ENCODE measurements at places on chromosomes 3 and 15. TPM values are rescaled to one million over a fixed set of nuclear protein-coding genes. Genes with fewer than 3 reads are reported as not detected.
A peak's percentile ranks its signal among the peaks of the same experiment; 100 is the strongest.

GRCh38 chr3:143040261-143040879 lies 39.0 kb downstream of the U2SURP start:
- no peak overlapping the region for H3K4me3 ChIP-seq
- DNase-seq: peak; percentile 32
- H3K27me3 ChIP-seq: no peaks in the 10 kb centered on the region
- H3K4me1 ChIP-seq: no peaks in the 10 kb centered on the region
- H3K36me3 ChIP-seq: peaks cover 82% of the 10 kb centered on the region

- no peak overlapping the region for H3K27ac ChIP-seq
- no peaks in the 10 kb centered on the region for H3K27me3 ChIP-seq
- no peak for DNase-seq
- H3K4me1 ChIP-seq: no peaks in the 10 kb centered on the region
- H3K36me3 ChIP-seq: no peaks in the 10 kb centered on the region
Observed at GRCh38 chr3:53729618-53730017, 116.6 kb downstream of the CHDH start.

DNA sequence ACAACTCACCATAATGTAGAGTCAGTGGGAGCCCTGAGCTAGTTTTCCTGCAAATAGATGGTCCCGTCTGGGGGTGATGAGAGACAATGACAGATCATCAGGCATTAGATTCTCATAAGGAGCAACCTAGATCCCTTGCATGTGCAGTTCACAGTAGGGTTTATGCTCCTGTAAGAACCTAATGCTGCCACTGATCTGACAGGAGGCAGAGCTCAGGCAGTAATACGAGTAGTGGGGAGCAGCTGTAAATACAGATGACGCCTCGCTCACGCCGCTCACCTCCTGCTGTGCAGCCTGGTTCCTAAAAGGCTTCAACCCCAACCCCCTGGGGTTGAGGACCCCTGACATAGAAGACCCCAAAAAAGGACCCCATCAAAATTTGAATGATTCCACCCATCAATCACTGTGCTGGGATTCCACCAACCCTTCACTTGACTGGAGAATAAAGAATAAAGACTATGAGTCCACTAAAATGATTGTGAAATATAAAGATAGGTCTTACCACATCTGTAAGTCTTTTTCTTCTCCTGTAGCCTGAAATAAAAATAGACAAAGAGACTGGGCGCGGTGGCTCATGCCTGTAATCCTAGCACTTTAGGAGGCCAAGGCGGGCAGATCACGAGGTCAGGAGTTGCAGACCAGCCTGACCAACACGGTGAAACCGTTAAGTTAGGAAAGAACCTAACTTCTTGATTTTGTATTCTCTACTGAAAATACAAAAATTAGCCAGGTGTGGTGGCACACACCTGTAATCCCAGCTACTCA lies 9.9 kb upstream of the UBL7 start:
- no peak for DNase-seq
- H3K4me1 ChIP-seq: no peaks in the 10 kb centered on the region
- H3K36me3 ChIP-seq: peaks cover 6% of the 10 kb centered on the region
- no peak overlapping the region for H3K4me3 ChIP-seq

GRCh38 chr3:99966662-99967416 lies 147.5 kb downstream of the FILIP1L start:
- H3K36me3 ChIP-seq: no peaks in the 10 kb centered on the region
- no peaks in the 10 kb centered on the region for H3K4me1 ChIP-seq
- no peak overlapping the region for H3K4me3 ChIP-seq
- no peak overlapping the region for H3K27ac ChIP-seq
- no peaks in the 10 kb centered on the region for H3K27me3 ChIP-seq

- peak; percentile 9 for DNase-seq
- no peaks in the 10 kb centered on the region for H3K36me3 ChIP-seq
- no peaks in the 10 kb centered on the region for H3K4me1 ChIP-seq
- H3K4me3 ChIP-seq: no peak overlapping the region
Observed at GRCh38 chr3:181616088-181617070, 95.3 kb upstream of the SOX2 start.

- no peaks in the 10 kb centered on the region for H3K36me3 ChIP-seq
- no peaks in the 10 kb centered on the region for H3K4me1 ChIP-seq
- no peak overlapping the region for H3K27ac ChIP-seq
- H3K4me3 ChIP-seq: no peak overlapping the region
Observed at GRCh38 chr3:148265841-148266240, 431.9 kb upstream of the AGTR1 start.

DNA sequence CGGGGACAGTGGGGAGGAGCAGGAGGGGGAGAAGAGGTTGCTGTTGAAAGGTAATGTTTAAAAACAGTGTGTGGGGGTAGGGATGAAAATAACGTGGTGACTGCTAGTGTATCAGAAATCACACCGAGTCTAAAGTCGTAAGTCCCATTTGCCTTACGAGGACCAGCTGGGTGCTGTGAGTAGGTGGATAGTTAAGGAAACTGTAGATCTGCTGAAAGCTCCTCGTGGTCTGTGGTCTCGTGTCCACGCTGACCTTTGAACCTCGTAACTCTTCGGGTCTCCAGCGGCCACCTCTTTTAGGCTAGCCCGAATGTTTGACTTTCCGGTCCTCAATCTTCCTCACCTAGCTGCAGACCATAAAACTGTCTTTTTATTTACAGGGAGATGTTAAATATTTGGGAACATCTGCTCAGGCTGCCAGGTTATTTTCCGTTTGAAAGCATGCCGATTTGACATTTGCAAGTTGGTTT lies 29.3 kb upstream of the ST3GAL6 start:
- no peaks in the 10 kb centered on the region for H3K36me3 ChIP-seq
- no peaks in the 10 kb centered on the region for H3K4me1 ChIP-seq
- DNase-seq: peak; percentile 10
- H3K27ac ChIP-seq: no peak overlapping the region

- peak; percentile 33 for DNase-seq
- H3K27me3 ChIP-seq: no peaks in the 10 kb centered on the region
- peak overlapping the region; percentile 77 for H3K4me3 ChIP-seq
- peaks cover 75% of the 10 kb centered on the region for H3K36me3 ChIP-seq
- H3K27ac ChIP-seq: peak overlapping the region; percentile 97
Observed at GRCh38 chr15:96334705-96335410, 4.4 kb downstream of the NR2F2 start.

DNA sequence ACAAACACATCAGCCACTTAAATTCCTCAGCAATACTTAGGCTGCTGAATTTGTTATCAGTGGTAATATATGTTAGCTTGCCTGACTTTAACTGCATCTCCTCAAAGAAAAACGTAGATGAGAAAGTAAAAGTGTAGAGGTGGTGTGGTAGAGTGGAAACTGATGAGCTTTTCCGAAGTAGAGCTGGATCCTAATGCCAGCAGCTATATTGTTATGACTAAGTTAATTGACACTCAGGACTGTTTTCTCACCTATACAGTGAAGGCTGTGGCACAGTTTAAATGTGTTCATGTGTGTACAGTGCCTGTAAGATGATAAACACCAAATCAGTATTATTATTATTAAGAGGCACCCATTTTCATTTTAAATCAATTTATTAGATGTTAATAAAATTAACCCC lies 174.9 kb downstream of the TNIK start:
- no peak overlapping the region for H3K4me3 ChIP-seq
- H3K4me1 ChIP-seq: peaks cover 8% of the 10 kb centered on the region
- no peaks in the 10 kb centered on the region for H3K36me3 ChIP-seq
- H3K27me3 ChIP-seq: no peaks in the 10 kb centered on the region
- no peak for DNase-seq
- no peak overlapping the region for H3K27ac ChIP-seq

DNA sequence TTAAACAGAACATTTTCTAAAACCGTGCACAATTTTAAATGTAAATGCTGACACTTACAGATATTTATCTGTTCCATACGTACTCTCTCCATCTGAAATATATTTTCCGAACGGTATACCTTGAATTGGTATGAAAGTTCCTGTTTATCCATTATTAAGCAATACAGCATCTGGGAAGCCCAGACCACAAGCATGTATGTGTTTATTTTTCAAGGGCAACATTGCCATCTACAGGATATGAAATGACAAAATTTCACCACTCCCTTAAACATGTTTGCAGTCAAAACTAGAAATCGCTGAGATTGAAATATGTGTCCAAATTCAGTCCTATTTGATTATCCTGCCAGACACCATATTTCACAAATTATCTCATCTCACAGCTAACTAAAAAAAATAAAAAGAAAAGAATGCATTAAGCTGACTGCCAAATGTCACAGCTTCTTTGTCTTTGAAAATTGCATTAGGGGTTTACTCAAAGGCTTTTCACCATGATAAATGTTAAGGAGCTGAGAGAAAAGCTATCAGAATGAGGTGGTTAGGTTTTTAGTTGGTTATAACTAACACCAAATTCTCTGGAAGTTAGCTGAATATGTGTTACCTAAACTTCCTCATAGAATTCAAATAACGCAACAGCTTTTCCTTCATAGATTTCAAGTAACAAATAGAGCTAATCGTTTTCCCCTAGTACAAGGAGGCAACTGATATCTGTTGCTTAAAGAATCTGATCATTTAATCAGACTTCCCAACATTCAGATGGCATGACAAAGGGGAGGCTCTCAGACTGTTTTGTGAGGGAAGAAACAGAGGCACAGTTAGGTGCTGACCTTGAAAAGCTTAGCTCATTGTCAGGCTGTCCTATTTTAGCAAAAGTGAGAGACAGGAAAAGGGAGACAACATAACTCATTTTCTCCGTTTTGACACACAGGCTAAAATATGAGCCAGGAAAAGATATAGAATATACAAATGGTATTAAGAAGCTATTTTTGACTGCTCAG lies 533.1 kb downstream of the TBL1XR1 start:
- DNase-seq: peak; percentile 79
- peaks cover 17% of the 10 kb centered on the region for H3K4me1 ChIP-seq
- H3K36me3 ChIP-seq: no peaks in the 10 kb centered on the region
- H3K27me3 ChIP-seq: no peaks in the 10 kb centered on the region
- H3K4me3 ChIP-seq: no peak overlapping the region

GRCh38 chr3:32076566-32076965 lies 29.9 kb upstream of the GPD1L start:
- no peaks in the 10 kb centered on the region for H3K36me3 ChIP-seq
- no peak overlapping the region for H3K27ac ChIP-seq
- no peak overlapping the region for H3K4me3 ChIP-seq
- no peaks in the 10 kb centered on the region for H3K27me3 ChIP-seq
- no peaks in the 10 kb centered on the region for H3K4me1 ChIP-seq
- DNase-seq: no peak

GRCh38 chr3:161409069-161409468 lies 37.8 kb upstream of the SPTSSB start:
- peak; percentile 74 for DNase-seq
- no peaks in the 10 kb centered on the region for H3K4me1 ChIP-seq
- no peak overlapping the region for H3K27ac ChIP-seq
- H3K27me3 ChIP-seq: no peaks in the 10 kb centered on the region

- H3K4me3 ChIP-seq: no peak overlapping the region
- no peak for DNase-seq
- no peaks in the 10 kb centered on the region for H3K36me3 ChIP-seq
- no peak overlapping the region for H3K27ac ChIP-seq
- peaks cover 7% of the 10 kb centered on the region for H3K4me1 ChIP-seq
Observed at GRCh38 chr3:181921220-181921619, 209.5 kb downstream of the SOX2 start.

DNA sequence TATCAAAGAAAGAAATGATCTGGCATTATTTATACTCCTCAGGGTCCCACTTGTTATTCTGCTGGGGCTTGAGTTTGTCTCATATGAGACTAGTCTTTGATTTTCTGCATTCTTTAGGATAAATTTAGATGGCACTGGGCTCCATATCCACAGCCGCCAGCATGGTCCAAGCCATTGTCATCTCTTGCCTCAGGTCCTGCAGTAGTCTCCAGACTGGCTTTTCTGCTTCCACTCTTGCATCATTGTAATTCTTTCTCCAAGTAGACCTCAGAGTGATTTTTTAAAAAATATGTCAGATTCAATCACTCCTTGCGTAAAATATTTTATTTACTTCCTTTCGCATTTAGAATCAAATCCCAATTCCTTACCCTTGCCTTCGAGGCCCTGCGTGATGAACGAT lies 50.4 kb upstream of the ST3GAL6 start:
- H3K27me3 ChIP-seq: no peaks in the 10 kb centered on the region
- H3K4me1 ChIP-seq: peaks cover 23% of the 10 kb centered on the region
- DNase-seq: no peak
- H3K36me3 ChIP-seq: no peaks in the 10 kb centered on the region
- no peak overlapping the region for H3K4me3 ChIP-seq

DNA sequence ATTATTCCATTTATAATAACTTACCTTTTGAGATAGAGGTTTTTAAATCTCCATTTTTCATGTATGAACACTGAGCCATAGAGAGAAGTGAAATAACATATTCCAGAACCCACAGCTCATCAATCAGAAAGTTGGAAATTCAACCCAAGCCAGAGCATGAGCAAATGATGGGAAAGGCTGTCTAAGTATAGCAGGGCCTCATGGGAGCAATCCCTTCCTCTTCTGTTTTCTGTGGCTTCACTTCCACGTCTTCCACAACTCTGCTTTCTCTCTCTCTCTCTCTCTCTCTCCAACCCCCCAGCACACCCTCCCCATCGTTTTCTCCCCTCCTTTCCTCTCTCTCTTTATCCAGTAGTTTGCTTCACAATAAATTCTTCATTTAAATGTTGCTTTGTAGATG lies 14.8 kb upstream of the IL1RAP start:
- H3K4me1 ChIP-seq: peaks cover 49% of the 10 kb centered on the region
- H3K4me3 ChIP-seq: no peak overlapping the region
- DNase-seq: no peak
- no peaks in the 10 kb centered on the region for H3K27me3 ChIP-seq
- H3K27ac ChIP-seq: no peak overlapping the region

DNA sequence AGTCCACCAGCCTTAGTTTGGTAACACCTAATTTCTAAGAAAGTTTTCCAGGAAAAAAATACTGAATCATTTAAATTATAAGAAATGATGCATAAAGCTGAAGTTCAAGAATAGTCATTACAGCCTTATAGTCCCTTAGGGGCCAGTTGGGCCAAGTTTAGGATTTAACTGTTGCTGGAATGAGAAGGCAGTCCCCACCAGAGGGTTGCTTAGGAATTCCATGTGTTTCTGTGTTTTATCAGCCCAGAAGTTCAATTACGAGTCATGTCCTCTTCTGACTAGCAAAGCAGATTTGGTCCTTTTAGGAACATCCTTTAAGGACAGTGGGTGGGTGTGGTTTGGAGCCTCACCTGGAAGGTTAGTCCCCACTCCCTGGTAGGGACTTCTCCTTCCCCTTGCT lies 57.0 kb upstream of the NR2E3 start:
- DNase-seq: no peak
- H3K27ac ChIP-seq: no peak overlapping the region
- H3K4me1 ChIP-seq: no peaks in the 10 kb centered on the region
- no peaks in the 10 kb centered on the region for H3K27me3 ChIP-seq

GRCh38 chr3:33318710-33319380 lies 41.6 kb downstream of the FBXL2 start:
- H3K4me3 ChIP-seq: no peak overlapping the region
- peak; percentile 32 for DNase-seq
- peaks cover 6% of the 10 kb centered on the region for H3K4me1 ChIP-seq
- no peaks in the 10 kb centered on the region for H3K36me3 ChIP-seq
- no peaks in the 10 kb centered on the region for H3K27me3 ChIP-seq

- H3K27me3 ChIP-seq: no peaks in the 10 kb centered on the region
- peaks cover 3% of the 10 kb centered on the region for H3K4me1 ChIP-seq
- peak; percentile 29 for DNase-seq
- no peaks in the 10 kb centered on the region for H3K36me3 ChIP-seq
- no peak overlapping the region for H3K27ac ChIP-seq
Observed at GRCh38 chr15:63973212-63974009, 72.9 kb downstream of the DAPK2 start.

GRCh38 chr3:121710347-121710746 lies 39.2 kb downstream of the GOLGB1 start:
- H3K27ac ChIP-seq: no peak overlapping the region
- H3K4me1 ChIP-seq: no peaks in the 10 kb centered on the region

Gene SLC24A5
- not detected for total RNA-seq

Gene LRRIQ4
- total RNA-seq: 0.15 TPM

Gene SOX2
- 62.0 TPM for total RNA-seq

Gene CILP
- 0.04 TPM for total RNA-seq

Gene PRSS50
- not detected for total RNA-seq

Gene CKMT1B
- total RNA-seq: 1.6 TPM

Gene ARPIN
- total RNA-seq: 5.9 TPM

Gene CLRN1
- total RNA-seq: not detected

Gene AHSG
- 4.9 TPM for total RNA-seq

Measured in A673 (cell line).